ENCODE measurements at places on chromosomes 12 and 14.
A peak's percentile ranks its signal among the peaks of the same experiment; 100 is the strongest.

GRCh38 chr14:68271913-68272391 lies 452.4 kb downstream of the RAD51B start:
- DNase-seq = no peak

GRCh38 chr12:32431025-32431424 lies 31.7 kb downstream of the FGD4 start:
- no peak for DNase-seq

DNA sequence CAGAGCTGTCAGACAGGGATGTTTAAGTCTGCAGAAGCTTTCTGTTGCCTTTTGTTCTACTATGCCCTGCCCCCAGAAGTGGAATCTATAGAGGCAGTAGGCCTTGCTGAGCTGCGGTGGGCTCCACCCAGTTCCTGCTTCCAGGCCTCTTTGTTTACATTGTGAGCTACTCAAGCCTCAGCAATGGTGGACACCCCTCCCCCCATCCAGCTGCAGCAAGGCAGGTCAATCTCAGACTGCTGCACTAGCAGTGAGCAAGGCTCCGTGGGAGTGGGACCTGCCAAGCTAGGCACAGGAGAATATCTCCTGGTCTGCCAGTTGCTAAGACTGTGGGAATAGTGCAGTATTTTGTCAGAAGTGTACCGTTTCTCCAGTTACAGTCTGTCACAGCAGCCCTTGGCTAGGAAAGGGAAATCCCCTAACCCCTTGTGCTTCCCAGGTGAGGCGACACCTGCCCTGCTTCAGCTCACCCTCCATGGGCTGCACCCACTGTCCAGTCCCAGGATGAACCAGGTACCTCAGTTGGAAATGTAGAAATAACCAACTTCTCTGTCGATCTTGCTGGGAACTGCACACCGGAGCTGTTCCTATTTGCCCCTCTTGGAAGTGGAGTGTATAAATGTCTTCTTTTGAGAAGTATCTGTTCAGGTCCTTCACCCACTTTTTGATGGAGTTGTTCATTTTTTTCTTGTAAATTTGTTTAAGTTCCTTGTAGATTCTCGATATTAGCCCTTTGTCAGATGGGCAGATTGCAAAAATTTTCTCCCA lies 213.5 kb upstream of the SLC38A2 start:
- DNase-seq = peak; percentile 84

- peak; percentile 69 for DNase-seq
These were observed 73.7 kb downstream of the CIT start for GRCh38 chr12:119803381-119803791.

GRCh38 chr14:102057480-102058114 lies 29.2 kb downstream of the HSP90AA1 start:
- no peak for DNase-seq

DNA sequence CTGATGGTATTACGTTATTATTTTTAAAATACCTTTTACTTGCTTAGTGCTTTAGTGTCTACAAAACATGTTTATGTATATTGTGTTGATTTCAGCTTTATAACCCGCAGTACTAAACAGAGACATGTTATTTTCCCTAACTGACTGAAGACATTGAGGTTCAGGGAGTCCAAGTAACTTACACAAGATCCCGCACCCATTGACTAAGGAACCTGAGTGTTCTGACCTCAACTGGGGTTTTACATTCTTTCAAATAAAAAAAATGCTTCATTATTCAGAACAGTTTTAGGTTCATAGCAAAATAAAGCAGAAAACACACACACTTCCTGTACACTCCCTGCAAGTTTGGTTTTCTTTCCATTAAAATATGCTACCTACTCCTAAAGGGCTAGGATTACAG lies 60.4 kb upstream of the METAP2 start:
- DNase-seq = peak; percentile 65

DNA sequence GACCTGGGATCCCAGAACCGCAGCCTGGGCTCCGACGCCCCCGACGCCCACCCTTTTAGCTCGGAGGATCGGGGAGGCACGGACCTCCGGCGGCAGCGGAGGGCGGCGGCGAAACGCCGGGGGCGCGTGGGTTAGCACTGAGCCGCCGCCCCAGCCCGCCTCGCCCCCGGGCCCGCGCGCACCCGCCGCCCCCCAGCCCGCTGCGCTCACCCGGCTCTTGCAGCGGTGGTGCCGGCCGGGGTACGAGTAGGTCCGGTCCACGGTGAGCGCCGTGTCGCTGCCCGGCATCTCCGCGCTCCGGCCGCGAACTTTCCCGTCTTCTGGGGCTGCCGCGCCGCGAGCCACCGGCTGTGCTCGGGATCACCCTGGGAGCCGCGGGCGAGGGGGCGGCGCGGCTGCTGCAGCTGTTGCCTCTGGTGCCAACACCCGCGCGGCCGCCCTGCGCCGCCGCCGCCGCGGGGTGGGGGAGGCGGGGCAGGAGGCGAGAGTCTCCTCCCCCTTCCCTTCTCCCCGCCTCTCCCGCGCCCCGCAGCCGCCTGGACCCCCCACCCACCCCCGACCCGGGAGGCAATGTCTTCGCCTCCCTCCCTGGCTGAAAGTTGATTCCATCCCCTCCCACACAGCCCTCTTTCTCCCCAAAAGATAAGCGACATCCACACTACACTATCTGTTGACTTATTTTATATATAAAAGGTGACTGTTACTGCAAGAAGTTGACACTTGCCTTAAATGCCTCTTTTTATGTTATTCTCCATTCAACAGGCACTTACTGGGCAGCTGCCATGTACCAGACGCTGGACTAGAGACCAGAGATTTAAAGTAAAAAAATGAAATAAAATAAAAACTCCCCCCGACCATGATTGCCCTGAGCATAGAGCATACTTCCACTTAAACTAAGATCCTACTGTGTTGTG lies at the start of gene TMCC3:
Gene TMCC3, minus strand, starts transcription at position 415 of the 914 bp plus-strand sequence. Its CDS starts 127 bp downstream, at position 288.
- DNase-seq = peak; percentile 26

DNA sequence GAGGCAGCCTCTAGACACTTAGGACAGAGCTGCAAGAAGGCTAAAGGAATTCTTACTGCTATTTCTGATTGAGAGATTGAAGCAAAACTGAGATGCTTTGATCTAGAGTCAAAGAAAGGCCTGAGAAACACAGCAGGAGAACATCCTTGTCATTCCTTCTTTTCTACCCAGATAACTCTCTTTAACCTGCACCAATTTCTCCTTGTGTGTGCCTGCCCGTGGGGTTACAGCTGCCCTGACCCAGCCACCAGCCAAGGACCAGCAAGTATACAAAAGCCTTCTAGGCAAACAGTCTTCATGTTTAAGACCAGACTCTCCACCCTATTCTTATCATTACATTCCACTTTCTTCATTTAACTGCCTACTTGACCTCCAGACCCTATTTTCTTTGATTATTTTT lies 81.7 kb upstream of the PRB2 start:
- DNase-seq = no peak
